Naive thymus-derived CD4-positive, alpha-beta T cell (primary cell): ENCODE measurements at places on chromosomes 6 and 20. TPM values are rescaled to one million over a fixed set of nuclear protein-coding genes. Genes with fewer than 3 reads are reported as not detected.

HRH3 gene
- total RNA-seq, result not detected

RTF2 gene
- 81.2 TPM for total RNA-seq

SLC22A16 gene
- total RNA-seq, result not detected

CLVS2 gene
- total RNA-seq, result not detected

TRIM31 gene
- 0.32 TPM for total RNA-seq

SIRPD gene
- 0.34 and 0.76 TPM in 2 replicates for total RNA-seq

SNAP91 gene
- not detected for total RNA-seq

HLA-DMB gene
- total RNA-seq, result 82.5 TPM

ECT2L gene
- total RNA-seq, result 0.13 TPM

PHACTR3 gene
- total RNA-seq, result not detected

GABRR2 gene
- 0.74 and 1.8 TPM in 2 replicates for total RNA-seq

ENPP1 gene
- 0.13 TPM for total RNA-seq

LY6G5C gene
- 3.0 TPM for total RNA-seq

DSP gene
- total RNA-seq, result not detected
